ENCODE measurements at places on chromosomes 12 and 14.

GRCh38 chr12:47717443-47718193 is 7.7 kb downstream of the ENDOU start:
- peak; percentile 95 for DNase-seq

- no peak for DNase-seq
Measured at GRCh38 chr14:75175677-75176141, 703 bp downstream of the TMED10 start.

- DNase-seq: peak; percentile 90
Measured at GRCh38 chr14:92914087-92914656, 8.8 kb upstream of the CHGA start.

DNA sequence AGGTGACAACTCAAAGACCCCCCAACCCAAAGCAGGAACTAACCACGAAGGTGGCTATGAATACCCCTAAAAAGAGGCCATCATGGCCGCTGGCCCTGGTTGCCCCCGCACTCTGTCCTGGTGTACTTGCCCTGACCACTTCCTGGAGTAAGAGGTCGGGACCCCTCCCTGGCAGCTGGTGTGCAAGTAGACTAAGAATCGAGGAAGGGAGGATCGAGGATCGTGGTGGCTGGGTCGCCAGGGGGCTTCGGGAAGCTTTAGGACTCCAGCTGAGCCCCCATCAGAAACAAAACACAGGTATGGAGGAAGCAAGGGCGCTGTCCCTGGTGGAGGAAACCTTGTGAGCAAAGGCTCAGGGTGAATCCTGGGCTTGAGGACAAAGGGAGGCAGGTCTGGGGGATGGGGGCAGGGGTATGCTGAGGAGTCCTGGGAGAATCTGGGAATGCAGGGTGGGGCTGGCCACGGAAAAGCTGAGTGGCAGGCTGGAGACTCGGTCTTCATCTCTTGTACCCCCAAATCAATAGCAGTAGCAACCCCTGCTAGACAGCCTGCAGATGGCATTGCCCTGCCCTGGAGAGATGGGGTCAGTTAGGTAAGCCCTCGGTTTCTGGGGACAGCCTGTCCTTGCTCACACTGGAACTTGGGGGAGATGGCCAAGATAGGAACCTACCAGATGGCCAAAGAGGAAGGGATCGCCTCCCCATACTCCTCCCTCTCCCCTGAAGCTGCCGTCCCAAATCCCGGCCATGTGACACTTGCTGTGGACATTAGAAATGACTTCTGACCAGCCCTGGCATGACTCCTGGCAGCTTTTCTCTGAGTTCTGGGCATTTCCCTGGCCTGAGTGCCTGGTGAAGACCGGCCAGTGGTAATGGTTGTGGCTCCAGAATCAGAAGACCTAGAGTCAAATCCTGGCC is 45.3 kb upstream of the ESRRB start:
- no peak for DNase-seq

- DNase-seq: peak; percentile 95
Measured at GRCh38 chr14:24392325-24393091, 6.3 kb upstream of the NYNRIN start.

GRCh38 chr12:110928700-110929099 is 8.3 kb upstream of the MYL2 start:
- DNase-seq: no peak

- no peak for DNase-seq
Measured at GRCh38 chr14:75547552-75548250, 25.4 kb downstream of the BATF start.

DNA sequence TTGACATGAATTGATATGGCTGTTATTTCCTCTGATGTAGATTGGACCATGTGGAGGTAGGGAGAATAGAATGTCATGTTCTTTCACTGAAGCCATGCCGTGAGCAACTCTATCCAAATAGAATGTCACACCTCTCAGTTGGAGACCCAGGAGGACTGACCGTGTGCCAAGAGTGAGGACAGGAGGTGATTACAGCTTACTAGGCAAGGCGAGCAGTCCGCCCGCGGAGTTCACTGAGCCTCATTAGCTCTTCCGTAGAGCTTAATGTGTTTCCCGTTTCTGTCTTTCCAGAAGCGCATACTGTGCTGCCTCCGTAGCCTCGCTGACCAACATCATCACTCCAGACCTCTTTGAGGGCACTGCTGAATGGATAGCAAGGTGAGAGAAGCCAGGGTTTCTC is 45.6 kb downstream of the FNTB start:
- no peak for DNase-seq

DNA sequence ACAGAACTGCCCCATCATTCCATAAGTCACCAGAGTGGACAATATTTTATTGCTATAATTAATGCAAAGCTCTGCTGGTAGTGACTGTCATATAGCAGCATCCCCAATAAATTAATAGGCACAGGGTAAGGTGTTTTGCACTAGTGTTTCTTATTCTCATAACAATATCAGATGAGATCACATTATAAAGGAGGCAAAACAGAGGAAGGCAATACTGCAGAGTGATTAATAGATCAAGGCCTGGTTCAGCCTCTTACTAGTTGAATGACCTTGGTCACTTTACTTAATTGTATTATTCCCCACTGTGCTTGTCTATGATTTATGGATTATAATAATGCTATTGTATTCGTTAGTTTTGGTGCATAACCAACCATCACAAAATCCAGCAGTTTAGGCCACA is 784.8 kb downstream of the VRK1 start:
- DNase-seq: no peak

GRCh38 chr12:76548222-76548837 is 11.2 kb downstream of the OSBPL8 start:
- no peak for DNase-seq

Measured in osteoblast (primary cell).